NCI-H446 (cell line): ENCODE measurements at places on chromosomes 1 and 21.

- no peak for DNase-seq
Observed at GRCh38 chr1:203274603-203275381, 30.5 kb upstream of the BTG2 start.

DNA sequence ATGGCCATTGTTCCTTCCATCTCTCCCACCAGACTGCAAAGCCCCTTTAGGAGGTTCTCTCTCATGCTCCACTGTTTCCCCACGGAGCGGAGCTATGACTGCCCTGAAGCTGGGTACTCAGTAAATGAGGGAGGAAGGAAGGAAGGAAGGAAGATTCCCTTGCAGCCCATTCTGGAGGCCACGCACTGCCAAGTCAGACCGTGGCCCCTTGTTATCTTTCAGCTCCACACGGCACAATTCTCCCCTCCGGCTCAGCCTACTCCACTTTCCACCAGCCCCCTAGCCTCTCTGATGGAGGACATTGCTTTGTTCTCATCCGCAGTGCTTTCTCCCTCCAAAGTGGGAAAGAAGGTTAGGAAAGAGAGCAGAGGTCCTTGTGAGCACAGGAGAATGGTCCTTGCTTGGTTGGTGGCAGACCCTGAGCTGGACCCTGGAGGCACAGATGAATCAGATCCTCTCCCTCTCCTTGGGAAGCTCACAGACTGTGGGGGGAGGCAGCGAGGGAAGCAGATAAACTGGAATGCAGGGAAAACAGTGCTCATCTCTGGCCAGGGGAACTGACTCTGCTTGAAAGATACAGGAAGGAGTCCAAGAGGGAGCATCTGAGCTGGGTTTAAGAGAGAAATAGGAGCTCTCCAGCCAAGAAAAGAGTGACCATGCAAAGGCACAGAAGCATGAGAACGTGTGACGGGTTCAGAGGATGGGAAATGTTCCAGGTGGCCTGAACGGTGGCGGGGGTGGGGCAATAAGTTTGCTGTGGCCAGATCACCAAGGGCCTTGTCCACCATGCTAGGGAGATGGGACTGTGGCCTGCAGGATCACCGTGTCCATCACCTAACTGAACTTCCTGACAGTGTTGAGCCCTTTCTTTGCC lies 52.6 kb downstream of the GLIS1 start:
- no peak for DNase-seq

- peak; percentile 62 for DNase-seq
Observed at GRCh38 chr1:248841702-248842395, 3.8 kb downstream of the ZNF672 start.

DNA sequence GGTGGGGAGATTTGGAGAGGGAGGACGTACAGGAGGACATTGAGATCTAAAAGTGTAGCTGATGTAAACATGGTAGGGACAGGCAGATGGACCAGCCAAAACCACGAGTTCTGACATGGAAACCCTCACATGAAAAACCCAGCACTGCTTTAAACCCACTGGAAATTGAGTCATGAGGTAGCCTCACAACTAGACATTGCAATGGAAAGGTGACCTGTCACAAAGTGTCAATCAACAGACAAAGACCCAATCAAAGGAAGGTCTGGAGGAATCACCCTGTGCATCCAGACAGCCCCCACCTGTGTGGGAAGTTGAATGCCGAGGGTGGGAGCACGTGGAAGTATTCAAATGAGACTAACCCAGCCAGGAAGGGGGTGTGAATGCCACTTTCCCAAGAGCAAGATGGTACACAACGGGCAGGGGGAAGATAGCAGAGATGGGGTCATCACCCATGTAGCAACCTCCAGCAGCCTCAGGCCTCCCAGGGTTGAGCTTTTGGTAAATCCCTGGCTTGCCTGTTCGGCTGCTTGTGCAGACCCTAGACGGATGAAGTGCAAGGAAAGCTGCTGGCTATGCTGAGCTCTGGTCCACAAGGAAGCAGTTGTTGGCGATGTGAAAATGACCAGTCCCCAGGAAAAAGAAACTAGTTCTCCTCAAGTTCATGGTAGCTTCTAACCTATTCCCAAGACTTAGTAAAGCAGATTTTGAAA lies 5.6 kb downstream of the FCMR start:
- DNase-seq, result no peak

DNA sequence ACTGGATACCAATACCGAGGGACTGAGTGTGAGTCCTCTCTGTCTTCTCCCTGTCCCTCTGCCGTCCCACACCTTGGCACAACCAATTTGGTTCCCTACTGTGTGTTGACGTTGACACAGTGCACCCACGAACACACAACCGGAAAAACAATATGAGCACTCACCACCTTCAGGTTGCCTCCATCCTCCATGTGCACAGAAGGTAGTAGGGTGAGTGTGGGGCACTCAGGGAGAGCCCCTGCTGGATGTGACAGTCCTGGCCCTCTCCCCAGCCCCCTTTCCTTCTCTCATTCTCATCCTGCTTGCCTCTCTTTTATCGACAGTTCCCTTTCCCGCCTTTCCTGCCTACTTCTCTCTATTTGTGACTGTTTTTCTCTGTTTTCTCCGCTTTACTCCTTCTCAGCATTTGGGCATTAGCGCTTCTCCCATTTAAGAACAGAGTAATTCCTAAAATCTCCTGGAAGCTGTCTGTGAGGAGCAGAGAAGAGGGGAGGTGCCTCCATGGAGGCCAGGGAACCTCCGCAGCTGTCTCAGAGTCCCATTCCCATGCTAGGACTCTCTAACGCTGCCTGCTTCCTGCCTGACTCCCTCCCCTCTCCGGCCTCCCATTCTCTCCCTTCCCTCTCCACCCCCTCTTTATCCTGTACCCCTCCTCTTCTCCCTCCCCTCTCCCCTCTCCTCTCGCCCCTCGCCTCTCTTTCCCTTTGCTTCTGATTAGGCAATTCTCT lies 16.4 kb downstream of the CADM3 start:
- peak; percentile 40 for DNase-seq

- no peak for DNase-seq
Observed at GRCh38 chr1:107499139-107499744, 358.4 kb downstream of the NTNG1 start.

DNA sequence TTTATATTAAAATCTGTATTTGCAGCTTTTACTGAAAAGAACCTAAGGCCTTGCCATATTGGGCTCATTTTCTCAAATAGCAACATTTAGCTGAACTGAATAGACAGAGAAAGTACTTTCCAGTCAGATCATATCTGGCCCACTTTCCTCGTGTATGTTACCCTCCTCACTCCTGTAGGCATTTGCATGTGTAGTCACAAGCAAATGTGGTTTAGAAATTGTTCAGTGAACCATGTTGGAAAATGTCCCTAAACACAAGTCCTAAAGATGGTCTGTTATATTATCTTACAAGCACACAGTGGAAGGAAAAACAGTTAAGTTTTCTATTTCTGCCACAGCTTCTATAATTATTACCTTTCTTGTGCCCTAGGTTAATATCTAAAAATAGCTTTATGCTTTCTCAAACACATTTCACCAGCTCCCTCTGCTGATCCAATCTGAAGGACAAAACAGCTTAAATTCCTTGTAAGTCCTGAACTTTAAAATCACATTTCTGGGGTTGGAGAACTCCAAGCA lies 606 bp upstream of the FMO4 start:
- DNase-seq, result no peak

DNA sequence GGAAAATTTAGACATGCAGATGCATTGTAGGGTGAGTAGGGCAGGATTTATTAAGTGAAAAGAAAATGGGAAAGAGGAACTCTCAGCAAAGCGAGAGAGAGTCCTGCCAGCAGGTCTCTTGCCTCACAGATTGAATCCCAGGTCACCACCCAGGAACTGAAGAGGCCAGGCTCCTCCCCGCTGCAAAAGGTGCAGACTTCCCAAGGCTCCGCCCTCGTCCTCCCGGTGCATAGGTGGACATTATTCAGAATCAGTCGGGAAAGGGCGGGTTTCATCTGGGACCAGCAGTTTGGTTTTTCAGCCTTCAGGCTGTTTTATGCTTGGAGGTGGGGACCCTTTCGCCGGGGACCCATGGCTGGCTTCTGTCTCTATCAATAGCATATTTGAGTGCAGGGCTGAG lies 41.6 kb upstream of the APP start:
- no peak for DNase-seq

GRCh38 chr21:38402795-38403194 lies 95.5 kb downstream of the ERG start:
- no peak for DNase-seq

- DNase-seq, result no peak
Observed at GRCh38 chr1:41317361-41317760, 43.9 kb upstream of the FOXO6 start.

DNA sequence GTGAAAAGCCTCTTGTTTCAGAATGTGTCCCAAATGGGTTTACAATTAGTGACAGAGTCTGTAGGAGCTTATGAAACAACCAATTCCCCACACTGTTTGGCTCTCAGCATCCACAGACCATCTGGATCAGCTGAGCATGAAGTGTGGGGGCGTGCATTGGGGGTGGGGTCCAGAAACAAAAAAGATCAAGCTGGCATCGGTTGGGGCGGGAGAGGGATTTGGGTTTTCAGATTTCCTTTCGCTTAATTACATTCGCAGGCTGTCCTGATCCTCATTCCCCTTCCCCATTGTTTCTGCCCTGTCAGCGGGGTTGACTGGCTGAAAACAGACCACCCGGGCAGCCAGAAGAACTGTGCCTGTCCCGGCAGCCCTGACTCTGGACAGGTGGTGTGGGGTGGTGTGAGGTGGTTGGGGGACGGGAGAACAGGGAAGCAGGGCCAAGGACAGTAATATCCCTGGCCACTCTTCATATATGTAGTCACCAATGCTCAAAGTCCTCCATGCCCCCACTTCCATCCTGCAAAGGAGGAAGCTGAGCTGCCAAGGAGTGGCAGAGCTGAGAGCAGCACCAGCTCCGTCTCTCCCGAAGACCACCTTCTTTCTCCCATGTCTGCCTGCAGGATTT lies 92.0 kb downstream of the IER5 start:
- peak; percentile 43 for DNase-seq

DNA sequence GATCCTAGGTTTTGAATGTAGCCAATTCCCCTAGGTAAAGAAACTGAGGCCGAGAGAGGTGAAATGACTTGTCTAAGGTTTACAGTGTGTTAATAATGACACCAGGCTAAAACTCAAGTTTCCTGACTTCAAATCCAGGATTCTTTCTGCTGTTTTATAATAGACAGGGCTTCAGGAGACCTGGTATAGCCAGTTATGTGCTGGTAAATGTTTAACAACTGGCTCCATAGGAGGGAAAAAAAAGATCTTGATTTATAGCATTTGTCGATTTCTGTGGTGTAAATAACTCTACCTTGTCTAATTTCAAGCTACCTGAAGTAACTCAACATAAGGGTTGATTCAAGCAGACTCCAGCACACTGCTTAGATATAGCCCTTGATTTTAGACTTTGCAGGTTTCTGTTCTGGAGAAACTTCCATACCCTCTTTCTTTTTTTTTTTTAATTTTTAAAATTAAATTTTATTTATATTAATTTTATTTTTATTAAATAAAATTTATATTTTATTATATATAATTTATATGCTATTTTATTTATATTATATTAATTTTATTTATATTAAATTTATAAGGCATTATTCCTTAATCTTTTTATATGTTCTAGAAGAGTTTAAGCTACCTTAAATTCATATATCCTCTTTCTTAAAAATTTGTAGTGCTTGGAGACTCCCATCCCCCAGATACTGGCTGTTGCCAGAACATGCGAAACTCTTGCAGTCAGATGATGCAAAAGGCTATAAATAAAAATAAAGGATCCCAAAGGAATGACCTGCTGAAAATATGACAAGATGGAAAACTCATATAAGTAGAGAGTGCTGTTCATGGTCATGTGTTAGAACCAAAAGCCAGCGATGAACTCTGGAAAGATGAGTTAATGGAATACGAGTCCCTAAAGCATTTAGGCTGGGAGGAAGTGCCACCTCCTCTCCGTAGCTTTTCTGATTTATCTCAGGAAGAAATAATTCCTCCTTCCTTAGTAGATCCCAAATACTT lies 35.4 kb upstream of the SRSF10 start:
- DNase-seq, result no peak

GRCh38 chr1:178629252-178630154 lies 95.5 kb upstream of the RALGPS2 start:
- DNase-seq, result no peak

DNA sequence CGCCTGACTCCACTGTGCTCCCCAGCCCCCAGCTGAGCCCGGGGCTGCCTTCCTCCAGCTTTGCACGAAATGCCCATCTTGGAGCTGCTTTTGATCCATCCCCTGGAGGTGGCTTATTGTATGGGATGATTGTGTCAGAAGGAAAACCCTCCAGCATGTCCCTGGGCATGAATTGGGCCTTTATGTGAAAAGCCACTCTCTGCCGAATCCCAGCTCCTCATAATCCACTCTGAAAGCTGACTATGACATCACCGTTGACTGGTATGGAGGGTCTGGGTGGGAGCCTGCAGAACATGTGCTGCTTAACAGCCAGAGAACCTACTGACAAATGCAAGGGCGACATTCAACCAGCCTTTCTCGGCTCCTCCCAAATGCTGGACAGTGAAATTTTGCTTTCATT lies 74.6 kb downstream of the NENF start:
- DNase-seq, result no peak

DNA sequence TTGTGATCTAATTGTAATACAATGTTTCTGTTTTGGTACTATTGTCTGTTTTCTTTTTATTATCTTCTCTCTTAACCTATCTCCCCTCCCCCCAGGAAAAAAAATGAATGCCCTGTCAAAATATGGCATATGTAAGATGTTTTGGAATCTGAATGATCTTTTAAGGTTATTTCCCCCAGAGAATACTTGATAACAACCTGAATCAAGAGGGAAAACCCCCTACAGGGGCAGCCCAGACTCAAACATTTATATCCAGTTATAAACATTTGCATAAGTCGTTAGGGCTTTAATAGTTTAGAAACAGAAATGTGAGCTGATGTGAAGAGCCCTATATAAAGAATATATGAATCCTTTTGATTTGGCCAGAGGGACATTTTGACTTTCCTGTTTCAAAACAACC lies 169.5 kb downstream of the VAV3 start:
- no peak for DNase-seq

- DNase-seq, result no peak
Observed at GRCh38 chr1:24413350-24414163, at the start of gene STPG1. Gene STPG1 (minus strand): TSS chr1:24413782. CDS start chr1:24401388, 12,394 bp downstream.

- no peak for DNase-seq
Observed at GRCh38 chr1:30450818-30451233, 272.6 kb downstream of the MATN1 start.

DNA sequence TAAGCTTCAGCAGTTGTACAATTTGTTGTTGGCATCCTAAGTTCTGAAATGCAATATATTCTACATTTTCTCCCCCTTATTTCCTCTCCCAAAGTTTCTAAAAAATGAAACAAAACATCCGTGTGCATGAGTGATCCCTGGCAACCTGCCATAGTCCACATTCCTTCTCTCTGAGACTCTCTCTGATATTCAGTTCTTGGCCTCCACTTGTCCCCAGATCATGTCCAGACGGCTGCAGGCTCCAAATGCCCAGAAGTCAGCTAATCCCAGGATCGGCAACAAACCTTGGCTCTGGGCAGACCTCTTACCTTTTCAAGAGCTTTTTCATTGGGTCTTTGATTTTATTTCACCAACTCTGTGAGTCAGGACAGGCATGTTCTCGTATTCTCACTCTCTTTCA lies 187.8 kb downstream of the ETS2 start:
- no peak for DNase-seq

DNA sequence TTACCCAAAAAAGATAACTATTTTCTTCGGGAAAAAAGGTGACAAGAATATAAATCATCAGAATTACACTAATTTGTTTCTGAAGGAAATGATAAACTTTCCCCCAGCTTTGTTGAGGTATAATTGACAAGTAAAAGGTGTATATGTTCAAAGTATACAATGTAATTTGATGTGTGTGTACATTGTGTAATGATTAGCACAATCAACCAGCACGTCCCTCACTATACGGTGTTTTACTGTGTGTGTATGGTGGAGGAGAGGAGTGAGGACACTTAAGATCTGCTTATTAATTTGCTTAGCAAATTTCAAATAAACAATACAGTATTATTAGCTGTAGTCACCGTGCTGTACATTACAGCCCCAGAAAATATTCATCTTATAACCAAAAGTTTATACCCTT lies 77.7 kb downstream of the CAMTA1 start:
- DNase-seq, result no peak
